ENCODE measurements at places on chromosomes 7 and 10.
A peak's percentile ranks its signal among the peaks of the same experiment; 100 is the strongest.

DNA sequence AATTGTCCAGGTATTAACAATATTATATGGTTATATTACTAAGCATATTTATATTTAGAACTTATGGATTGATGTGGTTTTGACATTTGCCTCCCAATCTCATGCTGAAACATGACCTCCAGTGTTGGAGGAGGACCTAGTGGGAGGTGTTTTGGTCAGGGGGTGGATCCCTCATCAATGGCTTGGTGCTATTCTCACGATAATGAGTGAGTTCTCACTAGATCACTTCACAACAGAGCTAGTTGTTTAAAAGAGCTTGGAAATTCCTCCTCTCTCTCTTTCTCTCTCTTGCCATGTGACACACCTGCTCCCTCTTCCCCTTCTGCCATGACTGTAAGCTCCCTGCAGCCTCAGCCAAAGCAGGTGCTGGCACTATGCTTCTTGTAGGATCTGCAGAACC lies 19.0 kb downstream of the TFEC start:
- no peak for DNase-seq

DNA sequence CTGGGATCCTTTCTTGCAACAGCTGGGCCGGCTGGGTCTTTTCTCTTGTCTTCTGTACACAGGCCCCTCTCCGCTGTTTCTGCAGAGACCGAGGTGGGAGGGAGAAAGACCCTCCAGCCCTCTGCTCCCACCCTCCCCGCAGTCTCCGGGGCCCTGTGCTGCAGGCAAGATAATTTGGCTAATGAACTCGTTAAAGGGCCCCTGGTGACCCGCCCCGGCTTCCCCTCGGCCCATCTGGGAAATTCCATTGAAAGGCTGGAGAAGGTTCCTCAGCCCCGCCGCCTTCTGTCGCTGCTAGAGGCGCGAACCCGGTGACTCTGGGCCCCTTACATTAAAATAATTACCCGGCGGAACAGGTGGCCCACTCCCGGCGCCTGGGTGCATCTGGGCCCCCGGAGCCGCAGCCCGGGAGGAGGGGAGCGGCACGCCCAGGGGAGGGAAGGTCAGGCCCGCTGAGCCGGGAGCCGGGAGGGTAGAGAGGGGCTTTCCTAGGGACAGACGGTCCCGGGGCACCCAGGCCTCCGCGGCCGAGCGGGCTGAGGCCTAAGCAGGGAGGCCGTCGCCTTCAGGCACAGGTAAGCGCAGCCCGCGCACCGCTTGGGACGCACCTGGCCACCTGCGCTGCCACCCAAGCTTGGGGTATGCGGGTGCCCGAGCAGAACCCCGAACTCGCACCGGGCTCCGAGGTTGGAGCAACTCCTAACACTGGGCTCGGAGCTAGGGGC lies 7.3 kb upstream of the MNX1 start:
- DNase-seq, result no peak

DNA sequence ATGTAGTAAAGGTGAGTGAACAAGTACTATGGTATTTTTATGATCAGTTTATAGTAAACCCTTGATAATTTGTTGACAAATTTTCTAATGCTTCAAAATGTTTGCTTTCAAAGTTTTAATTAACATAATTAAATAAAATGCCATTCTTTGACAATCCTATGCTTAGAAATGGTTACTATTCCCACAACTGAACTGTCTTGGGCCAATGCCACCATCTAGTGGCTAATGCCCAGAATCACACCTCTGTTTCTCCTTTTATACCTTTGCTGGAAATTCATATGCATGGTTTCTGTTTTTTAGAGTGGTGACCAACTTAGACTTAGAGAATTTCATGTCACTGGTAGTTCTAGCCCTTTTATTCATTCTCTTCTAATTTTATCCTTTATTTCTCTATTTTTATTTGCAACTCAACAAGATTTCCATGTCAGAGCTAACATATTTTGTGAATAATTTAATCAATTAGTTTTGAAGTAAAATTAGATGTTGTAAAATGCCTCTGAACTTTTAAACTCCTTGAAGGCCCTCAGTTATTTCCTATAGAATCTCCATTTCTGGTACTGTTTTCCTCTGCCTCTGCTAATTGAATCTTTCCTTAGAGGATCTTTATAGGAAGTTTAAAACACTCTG lies 31.1 kb downstream of the PCGF5 start:
- peak; percentile 23 for DNase-seq

GRCh38 chr10:24456322-24456721 lies 247.4 kb downstream of the KIAA1217 start:
- DNase-seq, result no peak

- DNase-seq, result no peak
Observed at GRCh38 chr10:13734151-13734550, 147.4 kb downstream of the PRPF18 start.

DNA sequence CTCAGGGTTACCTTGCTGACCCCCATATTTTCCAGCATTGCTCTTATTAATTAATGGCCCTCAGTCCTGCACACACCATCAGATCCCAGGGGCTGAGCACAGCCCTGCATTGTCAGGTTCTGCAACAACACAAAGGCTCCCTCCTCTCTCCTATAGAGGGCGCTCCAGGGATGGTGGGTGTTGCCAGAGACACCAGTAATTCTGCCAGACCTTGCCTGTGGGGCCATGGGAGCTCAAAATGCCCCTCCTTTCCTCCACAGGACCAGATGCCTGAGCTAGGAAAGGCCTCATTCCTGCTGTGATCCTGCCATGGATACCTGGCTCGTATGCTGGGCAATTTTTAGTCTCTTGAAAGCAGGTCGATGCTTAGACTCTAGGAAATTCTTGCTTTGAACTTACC lies 42.8 kb upstream of the PRSS58 start:
- DNase-seq, result no peak

DNA sequence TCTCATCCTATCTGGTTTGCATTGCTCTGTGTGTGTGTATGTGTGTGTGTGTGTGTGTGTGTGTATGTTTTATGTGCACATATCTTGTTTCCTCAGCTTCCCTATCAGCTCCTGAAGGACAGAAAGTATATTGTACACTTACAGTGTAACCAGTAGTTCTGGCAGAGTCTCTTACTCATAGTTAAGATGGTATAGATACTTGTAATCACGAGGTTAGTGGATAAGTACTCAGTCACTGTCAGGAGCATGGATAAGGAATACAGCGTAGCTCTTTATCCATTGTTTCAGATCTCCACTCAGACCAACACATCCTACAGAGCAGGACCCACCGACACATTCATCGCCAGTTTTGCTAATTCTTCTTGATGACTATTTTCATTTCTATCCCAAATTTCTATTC lies 275.0 kb downstream of the TSPAN12 start:
- DNase-seq, result no peak

GRCh38 chr10:16544099-16544498 lies 22.4 kb upstream of the C1QL3 start:
- DNase-seq, result no peak

DNA sequence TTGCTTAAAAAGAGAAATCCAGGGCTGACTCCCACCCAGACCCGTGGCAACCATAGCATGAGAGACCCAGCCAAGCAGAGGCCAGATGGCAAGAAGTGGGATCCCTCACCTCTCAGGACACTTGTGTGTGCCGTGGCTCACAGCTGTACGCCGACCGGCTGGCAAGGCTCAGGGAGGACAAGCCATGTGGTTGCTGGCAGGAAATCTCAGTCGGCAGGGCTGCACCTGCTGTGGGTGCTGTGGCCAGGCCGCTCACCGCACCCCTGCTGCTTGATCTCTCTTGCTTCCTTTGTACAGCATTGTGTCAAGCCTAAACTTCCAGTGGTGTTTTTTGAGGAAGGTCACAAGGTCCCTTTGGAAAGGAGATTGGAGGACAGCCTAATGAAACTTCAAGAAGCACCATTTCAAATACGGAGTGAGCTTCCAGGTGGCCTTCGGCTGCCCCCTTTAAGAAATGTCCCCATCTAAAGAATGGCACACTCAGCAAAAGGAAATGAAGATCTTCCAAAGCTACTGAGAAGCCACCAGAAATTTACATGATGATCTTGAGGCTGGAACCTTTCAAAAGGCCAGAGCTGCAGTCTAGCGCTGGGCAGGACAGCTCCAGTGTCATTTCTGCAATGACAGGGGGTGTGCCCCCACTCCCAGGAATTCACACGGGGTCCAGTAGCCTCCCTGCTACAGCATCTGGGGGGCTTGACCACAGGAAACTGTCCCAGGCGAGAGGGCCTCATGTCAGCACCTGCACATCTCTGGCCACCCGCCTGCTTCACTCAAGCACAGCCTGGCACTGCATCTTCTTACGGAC lies 409.0 kb upstream of the MGMT start:
- DNase-seq, result no peak

GRCh38 chr10:49834976-49835375 lies 72.9 kb upstream of the OGDHL start:
- DNase-seq, result no peak

DNA sequence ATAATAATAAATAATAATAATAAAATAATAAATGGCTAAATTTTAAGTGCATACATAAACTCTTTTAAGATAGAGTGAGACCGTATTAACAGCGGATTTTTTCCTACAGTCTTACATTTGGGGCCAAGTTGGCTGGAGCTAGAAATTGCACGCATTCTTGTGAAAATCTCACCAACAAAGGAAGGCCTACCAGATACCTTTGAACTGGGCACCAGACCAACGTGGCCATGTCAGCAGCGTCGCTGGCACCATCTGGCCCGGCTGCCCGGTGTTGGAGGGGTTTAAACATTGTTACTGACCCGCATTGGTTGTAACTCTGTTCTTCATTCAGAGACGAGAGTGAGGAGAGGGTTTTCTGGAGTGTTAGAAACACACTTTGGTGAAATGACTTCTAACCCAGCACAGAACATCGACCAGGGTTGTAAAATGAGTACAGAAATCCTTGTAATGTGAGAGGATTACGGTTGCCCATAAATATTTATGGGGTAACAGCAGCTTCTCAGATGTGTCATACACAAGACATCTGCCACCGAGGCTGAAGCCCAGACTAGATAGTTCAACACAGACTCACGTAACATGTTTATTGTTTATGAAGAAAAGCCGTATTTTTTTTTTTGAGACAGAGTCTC lies 34.6 kb upstream of the UNCX start:
- DNase-seq, result no peak

DNA sequence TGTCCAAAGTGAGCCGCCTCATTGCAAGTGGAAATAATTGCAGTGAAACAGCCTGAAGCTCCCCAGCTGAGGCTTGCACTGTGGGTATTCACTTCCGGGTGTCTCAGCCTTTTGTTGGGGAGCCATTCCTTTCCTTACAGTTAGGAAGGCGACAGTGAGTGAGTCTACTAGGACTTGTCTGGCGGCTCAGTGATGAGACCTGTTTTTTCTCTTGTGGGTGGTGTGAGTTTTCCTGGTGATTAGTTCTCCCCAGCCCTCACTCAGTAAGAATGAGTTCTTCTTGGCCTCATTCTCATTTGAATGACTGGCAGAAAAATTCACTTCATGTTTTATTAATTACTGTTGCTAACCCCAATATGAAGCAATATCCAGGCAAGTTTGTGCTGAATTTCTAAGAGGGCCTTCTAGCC lies 2.6 kb downstream of the PGAM1 start:
- DNase-seq, result no peak

DNA sequence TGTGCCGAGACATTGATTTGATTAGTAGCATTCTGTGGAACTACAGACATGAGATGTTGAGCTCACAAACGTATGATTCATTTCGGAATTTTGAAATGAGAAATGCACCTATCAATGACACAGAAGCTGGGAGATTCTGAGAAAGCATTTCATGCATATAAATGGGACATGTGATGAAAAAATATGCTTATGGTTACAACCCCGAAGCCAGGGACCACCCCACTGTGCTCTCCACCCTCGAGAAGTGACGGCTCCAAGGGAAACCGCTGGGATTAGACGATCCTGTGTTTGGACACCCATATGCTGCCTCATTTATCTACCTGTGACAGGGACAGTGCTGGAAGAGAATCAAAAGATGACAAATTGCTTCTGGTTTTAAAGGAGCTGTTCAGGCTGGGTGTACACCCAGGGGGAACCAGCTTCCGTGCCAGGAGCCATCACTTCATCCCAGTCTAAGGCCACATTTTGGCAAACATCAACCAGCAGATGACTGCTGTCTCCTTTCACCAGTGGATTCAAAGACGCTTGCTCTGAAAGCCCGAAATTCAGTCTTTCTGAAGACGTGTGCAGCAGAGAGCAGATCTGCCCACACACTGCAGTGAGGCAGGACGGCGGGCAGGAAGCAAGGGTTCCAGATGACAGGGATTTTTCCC lies 109.9 kb downstream of the ATXN7L1 start:
- no peak for DNase-seq

GRCh38 chr7:122550545-122550944 lies 148.4 kb downstream of the RNF133 start:
- no peak for DNase-seq

DNA sequence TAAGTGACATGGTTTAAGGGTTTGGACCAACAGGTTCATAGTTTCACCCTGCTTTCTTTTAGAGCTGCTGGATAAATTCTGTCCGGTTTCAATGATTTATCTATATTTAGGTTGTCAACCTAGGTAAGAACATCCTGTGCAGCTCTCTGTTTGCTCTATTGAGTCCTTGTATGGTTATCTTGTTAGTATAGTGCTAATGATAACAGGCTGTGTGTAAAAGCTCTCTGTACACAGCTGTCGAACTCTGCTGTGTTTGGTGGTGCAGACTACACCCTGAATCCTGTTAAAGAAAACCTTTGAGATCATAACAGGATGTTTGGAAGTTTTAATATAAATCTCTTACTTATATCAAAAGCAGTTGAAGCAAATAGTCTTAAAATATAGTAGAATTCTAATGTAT lies 219.2 kb downstream of the SDK1 start:
- DNase-seq, result no peak

DNA sequence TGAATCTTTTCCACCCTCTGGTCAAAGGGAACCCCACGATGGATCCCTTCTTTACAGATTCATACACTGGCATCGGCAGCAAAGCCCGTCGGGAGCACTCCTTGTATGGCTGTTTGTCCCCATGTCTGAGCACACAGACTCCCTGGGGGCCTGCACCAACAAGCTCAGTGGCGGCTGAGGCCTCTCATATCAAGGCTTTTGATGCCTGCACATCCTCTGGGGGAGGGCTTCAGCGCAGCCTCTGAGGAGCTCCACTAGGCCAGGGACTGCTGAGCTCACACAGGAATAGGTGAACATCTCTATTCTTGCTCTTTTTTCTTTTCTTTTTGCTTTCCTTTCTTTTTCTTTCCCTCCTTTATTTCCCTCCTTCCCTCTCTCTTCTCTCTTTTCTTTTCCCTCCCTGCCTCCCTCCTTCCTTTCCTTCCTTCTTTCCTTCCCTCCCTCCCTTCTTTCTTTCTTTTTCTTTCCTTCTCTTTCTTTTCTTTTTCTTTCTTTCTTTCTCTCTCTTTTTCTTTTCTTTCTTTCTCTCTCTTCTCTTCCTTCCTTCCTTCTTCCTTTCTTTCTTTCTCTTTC lies 174.6 kb downstream of the CCDC3 start:
- no peak for DNase-seq

GRCh38 chr10:85047170-85047834 lies 718.9 kb downstream of the CCSER2 start:
- no peak for DNase-seq
